ENCODE measurements at places on chromosomes 3 and 15.

DNA sequence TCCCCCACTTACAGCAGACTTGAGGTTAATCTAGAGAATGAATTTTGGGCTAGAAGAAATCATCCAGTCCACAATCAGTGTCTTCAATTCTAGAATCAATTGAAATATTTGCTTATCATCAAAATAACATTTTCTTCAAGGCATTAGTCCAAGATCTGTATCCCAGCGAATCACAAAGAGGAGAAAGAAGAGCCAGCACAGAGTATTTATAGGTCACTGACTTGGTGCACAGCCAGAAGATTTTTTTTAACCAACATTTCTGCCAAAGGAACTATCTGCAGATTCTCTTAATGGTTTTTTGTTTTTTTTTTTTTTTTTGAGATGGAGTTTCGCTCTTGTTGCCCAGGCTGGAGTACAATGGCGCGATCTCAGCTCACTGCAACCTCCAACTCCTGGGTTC is 178.2 kb downstream of the TNIK start:
- DNase-seq, result peak; percentile 20

DNA sequence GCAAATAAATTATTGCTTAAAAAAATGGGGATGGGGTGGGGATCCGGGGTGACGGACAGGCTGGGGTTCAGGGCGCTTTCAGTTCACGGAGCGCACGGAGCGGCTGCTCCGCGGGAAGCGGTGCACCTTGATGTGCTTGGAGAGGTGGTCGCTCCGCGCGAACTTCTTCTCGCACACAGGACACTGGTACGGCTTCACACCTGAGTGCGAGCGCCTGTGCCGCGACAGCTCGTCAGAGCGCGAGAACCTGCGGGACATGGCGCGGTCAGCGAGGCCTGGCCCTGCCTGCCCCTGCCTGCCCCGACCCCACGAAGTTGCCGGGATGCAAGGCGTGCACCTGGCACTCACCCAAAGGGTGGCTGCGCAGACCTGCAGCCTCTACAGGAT is 13.6 kb downstream of the KLF15 start:
- DNase-seq, result no peak

DNA sequence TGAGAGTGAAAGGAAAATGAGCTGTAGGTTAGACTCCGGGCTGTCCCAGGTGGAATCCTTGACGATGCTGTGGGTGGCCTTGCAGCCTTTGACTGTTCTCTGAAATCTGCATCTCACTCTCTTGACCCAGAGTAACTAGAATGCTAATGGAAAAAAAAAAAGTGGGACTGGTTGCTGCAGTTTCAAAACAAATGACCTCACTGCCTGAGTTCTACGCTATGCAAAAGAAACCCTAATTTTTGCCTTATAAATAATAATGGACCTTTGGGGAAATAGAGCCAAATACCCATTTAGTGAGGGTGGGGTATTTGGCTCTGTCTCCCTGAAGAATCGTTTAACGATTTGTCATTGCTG is 309.7 kb upstream of the C2CD4B start:
- DNase-seq, result no peak

DNA sequence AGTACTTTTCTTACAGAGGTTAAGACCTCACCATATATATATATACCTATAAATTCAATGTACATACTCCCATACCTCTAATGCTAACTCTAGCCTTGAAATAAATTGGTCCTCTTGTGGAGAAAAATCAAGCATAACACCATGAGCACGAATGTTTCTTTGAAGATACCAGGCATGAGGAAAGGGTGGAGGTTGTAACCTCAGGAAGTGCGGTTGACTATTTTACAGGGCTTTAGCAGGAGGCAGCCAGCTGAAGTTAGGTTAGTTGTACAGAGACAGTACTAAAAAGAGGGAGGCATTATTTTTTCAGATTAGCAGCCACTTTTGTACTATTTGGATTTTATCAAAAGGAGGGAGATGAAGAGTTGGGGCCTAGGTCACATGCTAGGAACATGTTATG is 767.0 kb downstream of the OTOL1 start:
- no peak for DNase-seq

- DNase-seq, result no peak
Measured at GRCh38 chr3:167653155-167653554, 587 bp downstream of the WDR49 start.

DNA sequence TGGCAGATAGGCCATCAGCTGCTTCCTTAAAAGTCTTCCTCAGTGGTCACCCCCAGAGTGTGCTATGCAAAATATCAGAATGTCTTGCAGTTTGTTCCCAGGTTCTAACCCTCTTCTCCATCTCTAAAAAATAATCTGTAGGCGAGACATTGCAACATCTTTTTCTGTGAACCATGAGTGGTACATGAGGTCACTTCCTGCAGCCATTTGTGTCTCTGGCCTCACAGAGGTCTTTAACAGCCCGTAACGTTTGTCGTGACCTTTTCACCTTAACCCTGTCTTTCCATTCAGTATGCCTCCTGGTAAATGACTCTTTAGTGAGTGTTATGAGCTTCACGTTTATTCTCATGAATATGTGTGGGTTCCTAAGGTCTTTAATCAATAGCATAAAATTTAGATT is 145.4 kb downstream of the KLHL25 start:
- no peak for DNase-seq

DNA sequence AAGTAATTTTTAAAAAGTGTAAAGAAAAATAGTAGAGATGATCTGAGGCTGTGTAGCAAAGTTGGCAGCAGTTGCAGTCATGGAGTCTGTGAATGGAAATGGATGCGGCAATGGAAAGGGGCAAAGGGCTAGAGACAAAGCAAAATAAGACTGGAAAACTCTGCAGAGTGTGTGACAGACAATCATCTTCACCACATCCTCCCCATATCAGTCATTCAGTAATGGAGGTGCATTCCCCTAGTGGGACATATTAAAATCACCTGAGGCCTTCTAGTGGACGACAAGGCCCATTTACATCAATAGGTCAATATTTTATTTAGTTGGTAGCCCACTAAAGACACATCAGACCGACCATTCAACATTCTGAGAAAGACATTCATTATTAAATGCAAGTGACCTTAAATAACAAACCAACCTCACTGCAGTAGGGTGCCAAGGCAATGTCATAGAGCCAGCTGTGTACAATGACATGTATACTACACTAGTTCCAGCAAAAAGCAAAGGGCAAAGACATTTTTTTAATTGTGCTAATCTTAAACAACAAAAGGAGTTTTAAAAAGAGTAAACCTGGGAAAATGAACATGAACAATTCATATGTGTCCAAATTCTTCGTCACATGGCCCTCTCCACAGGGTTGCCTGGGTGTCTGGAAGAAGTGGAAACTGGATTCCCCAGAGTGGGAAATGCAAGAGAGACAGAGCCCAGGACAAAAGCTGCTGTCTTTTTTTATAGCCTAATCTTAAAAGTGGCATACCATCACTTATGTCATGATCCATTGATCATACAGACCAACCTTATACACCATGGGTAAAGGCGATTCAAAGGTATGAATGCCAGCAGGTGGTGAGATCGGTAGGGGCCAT is 15.6 kb upstream of the RAP2B start:
- DNase-seq, result no peak

GRCh38 chr3:47443611-47443995 is 32.1 kb downstream of the SCAP start:
- DNase-seq, result no peak

DNA sequence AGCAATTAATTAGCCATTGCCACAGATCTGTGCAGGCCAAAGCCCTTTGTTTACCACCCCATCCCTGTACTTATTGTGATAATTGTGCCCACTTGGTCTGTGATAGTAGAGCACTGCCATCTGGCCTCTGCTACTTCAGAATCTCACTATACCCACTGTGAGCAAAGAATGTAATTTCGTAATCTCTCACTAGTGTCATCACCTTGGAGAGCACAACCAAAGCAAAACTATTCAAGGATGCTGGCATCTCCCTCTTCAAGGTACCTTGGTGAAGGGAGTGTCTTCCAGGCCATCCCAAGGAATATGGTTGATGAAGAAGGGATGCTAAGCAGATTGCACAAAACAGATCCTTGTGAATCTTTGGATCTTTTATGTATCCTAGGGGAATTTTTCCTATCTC is 34.7 kb upstream of the NOX5 start:
- no peak for DNase-seq

GRCh38 chr15:99408236-99409096 is 157.2 kb downstream of the LRRC28 start:
- no peak for DNase-seq

DNA sequence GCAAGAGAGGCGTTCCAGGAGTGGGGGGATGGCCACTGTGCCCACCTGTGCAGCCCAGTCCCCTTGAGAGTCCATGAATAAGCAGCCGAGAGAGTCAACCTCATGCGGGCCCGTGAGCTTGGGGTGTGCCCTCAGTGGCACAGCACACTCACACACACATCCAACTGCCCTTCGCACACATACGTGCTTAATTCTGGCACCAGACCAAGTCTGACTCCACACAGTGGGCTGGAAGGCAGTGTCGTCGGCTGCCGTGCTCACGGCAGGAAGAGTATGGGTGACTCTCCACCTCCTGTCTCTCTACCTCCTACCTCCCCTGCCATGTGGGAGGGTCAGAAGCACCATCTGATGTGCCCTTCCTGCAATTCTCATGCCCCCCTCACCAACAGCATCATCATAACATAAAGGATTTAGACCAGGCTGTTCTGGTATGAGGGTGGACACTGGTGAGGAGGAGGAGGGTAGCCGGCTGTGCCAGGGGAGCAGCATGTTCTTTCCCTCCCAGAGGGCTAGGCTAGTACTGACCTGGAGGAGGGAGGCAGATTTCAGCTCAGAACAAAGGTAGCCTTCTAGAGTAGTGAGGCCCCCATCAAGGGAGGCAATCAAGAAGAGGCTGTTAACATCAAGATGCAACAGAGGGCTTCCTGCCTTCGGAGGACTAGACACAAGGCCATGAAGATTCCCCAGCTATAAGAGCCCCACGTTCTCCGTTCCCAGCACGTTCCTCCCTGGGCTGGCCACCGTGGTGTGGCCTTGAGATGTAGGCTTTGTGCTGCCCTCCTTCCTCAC is 5.3 kb upstream of the STRA6 start:
- DNase-seq, result no peak

- DNase-seq, result no peak
Measured at GRCh38 chr15:91142106-91142744, 42.2 kb downstream of the SV2B start.

- no peak for DNase-seq
Measured at GRCh38 chr15:90015749-90016148, 14.6 kb downstream of the ZNF710 start.

DNA sequence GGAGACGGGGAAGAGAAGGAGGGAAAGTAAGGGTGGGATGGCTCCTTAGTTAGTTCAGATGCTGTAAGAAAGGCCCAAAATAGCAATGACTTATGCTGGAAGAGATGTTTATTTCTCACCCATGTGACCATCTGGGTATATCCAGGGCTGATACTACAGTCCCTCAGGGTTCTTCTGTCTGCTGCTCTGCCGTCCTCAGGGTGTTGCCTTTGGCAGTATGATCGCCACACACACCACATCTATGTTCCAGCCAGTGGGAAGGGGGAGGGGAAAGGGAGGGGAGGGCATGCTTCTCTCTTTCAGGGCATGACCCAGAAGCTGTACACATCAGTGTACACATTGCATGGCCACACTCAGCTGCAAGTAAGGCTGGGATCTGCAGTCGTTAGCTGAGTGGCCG is 10.2 kb downstream of the CD276 start:
- no peak for DNase-seq

DNA sequence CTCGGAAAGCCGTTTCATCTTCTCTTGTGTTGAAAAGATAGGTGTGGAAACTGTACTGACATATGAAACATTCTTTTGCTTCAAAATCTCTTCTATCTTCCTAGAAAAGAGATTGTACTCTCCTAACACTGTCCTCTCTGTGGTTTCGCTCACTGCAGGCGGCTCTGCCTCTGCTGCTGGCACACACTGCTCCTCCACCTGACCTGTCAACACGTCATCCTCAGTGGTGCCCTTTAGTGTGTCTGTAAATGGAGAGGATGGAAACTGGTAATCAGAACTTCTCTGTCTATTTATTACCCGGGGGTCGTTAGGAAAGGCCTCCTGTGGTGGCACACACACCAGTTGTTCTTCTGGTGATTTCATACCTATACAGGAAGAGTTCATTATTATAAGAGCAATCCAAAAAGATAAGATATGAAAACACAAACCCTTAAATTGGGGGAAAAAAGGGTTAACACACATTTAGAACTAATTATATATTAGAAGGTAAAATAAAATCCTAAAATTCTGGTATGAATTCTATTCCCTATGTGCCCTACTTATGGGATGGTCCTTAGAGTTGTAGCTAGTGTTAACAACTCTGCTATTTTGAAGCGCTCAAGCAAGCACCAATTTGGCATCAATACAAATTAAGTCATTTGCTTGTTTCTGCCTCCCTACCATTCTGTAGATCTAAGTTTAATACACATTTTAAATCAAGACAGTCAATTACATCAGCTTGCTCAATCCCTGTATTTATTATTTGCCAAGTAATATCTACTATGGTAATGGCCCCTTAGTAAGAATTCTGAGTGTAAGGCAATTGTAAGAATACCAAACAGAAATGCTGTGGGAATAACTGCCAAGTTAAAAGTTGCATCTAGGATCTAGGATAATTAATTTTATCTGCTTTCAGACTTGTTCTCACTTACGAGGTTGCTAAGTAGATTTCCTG is 49.2 kb downstream of the TASOR start:
- no peak for DNase-seq

- DNase-seq, result no peak
Measured at GRCh38 chr3:194723846-194724618, 38.3 kb downstream of the FAM43A start.

- DNase-seq, result no peak
Measured at GRCh38 chr3:13042715-13043271, 30.4 kb downstream of the IQSEC1 start.

- no peak for DNase-seq
Measured at GRCh38 chr3:134029256-134029733, 430 bp downstream of the SLCO2A1 start.

DNA sequence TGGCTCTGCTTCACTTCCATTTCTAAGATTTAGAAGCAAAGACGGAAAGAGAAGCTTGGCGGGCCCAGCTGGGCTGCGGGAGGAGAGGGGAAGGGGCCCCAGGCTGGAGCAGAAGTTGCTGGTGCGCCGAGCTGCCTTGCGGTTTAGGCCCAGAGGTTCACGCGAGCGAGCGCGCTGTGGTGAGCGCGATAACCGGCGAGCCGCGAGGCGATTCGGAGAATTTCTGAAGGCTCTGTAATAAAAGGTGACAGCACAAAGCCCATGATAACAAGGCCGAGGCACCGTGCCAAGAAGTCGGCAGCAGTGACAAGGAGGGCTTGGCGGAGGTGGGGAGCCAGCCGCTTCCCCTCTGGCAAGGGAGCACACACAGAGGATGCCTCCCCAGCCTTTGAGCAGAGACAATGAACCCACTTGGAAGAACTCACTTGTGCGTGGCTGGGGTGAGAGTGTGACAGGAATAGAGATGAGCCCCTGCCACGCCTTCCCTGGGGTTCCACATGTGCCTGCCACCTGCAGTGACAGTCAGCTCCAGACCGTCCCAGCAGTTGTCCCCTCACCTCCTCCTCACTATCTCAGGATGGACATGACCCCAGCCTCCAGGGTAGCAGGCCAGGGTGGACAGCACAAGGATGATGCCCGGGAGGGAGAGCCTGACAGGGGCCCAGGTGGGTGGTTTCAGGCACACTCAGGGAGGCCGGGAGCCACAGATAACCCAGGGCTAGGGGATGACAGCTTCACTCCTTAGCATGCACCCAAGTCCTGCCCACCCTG is 315.2 kb downstream of the UACA start:
- DNase-seq, result no peak

Data from midbrain (tissue), 1 donor.